Stimulated activated CD4-positive, alpha-beta T cell treated with anti-CD3 and anti-CD28 coated beads, TNF-alpha, amount 100 ng/mL, for 4 hours (primary cell): ENCODE measurements at places on chromosomes 5 and 9.
A peak's percentile ranks its signal among the peaks of the same experiment; 100 is the strongest.

DNA sequence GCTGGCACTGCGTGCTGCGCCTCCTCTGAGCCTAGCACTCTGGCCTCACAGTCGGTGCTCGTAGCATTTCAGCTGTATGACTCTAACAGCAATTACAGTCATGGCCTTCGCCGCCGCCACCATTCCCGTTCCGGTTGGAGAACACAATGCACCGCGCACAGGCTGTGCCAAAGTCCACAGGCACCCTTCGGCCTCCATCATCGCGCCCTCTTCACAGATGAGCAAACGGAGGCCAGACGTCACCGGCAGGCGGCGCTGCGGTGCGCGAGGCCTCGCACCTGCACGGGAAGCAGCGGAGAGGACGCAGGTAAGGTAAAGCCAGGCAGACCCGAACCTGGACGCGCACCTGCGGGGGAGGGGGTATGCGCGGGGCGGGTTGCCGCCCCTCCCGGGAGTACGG lies 128.9 kb downstream of the BARX1 start:
- DNase-seq: peak; percentile 24

DNA sequence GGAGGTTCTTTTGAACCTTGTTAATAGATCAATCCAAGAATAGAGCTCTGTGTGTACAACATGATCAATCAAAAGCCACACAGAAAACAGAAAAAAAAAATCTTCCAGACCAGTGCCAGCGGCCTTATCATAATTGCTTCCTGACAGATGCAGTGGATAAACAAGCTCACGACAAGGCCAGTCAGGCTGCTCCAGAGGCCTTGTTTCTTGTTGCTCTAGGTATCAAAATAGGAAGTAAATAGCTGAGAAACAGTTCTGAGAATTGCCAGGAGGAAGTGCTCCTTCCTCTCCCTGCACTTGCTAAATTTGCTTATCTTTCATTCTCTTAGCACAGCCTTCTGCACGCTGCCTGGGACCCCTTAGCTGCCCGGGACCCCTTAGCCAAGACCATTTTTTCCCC lies 199.0 kb upstream of the TARS1 start:
- no peak for DNase-seq

GRCh38 chr5:132079619-132080018 lies 6.0 kb downstream of the CSF2 start:
- DNase-seq: no peak

GRCh38 chr5:118392491-118392890 lies 595.9 kb downstream of the DTWD2 start:
- DNase-seq: no peak
